ENCODE measurements at places on chromosomes 3 and 15.

DNA sequence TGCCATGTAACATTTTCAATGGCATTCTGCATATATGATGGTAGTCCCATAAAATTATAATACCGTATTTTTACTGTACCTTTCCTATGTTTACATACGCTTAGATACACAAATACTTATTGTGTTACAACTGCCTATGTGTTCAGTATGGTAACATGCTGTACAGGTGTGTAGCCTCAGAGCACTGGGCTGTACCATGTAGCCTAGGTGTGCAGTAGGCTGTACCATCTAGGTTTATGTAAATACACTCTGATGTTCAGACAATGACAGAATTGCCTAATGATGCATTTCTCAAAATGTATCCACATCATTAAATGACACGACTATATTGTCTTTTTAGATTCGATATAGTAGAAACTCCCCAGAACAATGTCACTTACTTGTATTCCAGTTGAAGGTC lies 22.7 kb downstream of the CD80 start:
- no peak for DNase-seq

GRCh38 chr3:107285197-107285596 lies 92.0 kb upstream of the CCDC54 start:
- DNase-seq: no peak

DNA sequence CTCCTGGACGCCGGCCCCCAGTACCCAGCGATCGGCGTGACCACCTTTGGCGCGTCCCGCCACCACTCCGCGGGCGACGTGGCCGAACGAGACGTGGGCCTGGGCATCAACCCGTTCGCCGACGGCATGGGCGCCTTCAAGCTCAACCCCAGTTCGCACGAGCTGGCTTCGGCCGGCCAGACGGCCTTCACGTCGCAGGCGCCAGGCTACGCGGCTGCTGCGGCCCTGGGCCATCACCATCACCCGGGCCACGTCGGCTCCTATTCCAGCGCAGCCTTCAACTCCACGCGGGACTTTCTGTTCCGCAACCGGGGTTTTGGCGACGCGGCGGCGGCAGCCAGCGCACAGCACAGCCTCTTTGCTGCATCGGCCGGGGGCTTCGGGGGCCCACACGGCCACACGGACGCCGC lies 956 bp downstream of the ZIC1 start:
- DNase-seq: no peak

GRCh38 chr3:160820022-160820421 lies 64.0 kb downstream of the PPM1L start:
- no peak for DNase-seq

DNA sequence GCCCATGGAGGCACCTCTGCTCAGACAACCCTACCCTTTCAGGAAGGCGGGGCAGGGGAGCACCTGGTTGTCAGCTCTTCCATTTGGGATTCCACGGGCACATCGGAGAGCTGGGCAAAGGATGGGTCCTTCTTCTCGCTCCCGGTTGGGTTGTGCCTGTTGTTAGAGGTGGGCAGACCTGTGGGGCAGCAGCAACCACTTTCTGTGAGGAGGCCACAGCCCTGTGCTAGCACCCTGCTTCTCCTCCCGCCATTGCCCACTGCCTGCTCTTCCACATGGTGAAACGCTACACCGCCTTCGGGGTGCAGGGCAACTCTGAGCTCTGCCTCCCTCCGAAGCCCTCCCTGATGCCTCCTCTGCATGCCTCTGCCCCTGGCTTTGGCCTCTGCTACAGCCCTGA lies 7.0 kb upstream of the HHATL start:
- DNase-seq: no peak

All from RPMI8226 (cell line).